Right ventricle myocardium superior (tissue), 1 donor: ENCODE measurements at places on chromosomes 1 and 21.

GRCh38 chr1:9892563-9893528 is 17.2 kb downstream of the CTNNBIP1 start:
- DNase-seq, result peak; percentile 42

DNA sequence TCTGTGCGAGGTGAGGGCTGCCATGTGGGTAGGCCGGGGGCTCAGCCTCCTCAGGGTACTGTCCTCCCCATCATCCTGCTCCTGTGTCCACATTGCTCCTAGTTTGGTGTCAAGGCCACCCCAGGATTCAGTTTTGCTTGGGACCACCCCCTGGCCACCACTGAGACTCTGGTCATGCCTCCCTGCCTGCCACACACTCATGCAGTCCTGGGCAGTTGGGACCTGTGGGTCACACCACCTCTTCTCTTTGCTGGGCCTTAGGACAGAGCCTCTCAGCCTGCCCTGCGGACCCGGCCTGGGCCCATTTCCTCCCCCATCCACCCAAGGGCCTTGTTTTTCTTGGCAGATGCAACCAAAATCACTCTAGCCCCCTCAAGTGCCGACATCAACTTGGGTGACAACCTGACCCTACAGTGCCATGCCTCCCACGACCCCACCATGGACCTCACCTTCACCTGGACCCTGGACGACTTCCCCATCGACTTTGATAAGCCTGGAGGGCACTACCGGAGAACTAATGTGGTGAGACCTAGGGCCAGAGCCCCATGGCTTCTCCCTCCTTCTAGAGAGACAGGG is 19.4 kb downstream of the TMEM81 start:
- no peak for DNase-seq

DNA sequence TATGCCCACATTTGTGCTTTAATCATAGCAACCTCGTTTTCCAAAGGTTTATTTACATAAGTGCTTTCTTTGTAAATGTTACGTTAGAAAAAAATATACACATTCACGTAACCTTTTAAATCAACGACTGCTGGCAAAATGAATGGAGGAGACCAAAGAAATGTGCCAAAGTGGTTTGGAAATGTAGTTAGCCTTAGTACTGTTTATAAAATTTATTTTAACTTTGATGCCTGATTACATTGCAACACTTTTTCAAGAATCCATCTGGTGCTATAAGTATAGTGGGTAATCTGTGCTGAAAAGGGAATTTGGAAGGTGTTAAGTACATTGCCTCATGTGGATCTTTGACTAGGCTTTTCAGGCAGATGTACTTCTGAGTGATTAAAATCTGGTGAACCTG is 108.9 kb downstream of the IFI44 start:
- DNase-seq, result no peak

- no peak for DNase-seq
Measured at GRCh38 chr1:48093147-48093546, 96.0 kb upstream of the TRABD2B start.

DNA sequence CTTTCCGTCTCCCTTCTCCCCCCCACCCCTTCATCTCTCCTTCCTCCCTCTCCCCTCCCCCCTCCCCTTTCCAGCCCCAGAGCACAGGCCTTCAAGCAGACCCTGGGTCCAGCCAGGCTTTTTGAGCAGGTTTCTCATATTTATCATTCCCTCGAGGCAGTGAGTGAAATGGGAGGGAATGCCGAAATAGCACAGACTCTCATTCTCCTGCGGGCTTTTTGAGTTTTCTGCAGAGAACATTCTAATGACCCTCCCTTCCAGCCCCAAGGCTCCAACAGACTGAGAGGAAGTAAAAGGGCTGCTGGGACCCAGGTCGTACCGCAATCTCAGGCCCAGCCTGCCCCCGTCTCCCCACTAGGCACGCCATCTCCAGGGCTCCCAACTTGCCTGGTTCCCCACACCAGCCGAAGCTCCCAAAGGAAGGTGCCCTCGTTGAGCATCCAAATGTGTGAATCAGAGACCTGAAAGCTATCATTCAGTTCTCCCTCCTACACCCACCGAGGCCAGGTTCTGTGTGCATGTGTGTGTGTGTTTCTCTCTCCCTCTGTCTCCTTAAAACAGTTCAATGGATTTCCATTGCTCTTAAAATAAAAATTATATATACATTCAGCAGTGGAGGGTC is 22.3 kb downstream of the ACTA1 start:
- no peak for DNase-seq

DNA sequence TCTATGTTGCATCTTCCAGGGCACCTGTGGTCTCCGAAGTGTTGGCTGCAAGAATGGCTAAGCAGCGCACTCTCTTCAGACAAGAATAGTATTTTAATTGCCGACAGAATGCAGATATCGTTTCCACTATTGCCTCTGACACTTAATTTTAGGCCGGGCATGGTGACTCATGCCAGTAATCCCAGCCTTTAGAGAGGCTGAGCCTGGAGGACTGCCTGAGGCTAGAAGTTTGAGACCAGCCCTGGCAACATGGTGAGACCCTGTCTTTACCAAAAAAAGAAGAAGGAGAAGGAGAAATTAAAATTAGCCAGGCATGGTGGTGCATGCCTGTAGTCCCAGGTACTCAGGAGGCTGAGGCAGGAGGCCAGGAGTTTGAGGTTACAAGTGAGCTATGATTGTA is 306.9 kb downstream of the KIF26B start:
- DNase-seq, result no peak

- no peak for DNase-seq
Measured at GRCh38 chr1:68174738-68175113, 57.6 kb downstream of the WLS start.

- DNase-seq, result peak; percentile 83
Measured at GRCh38 chr1:41484402-41485241, at the start of gene EDN2. Gene EDN2, minus strand, starts transcription at chr1:41484683. Its CDS starts 82 bp downstream, at chr1:41484601.

DNA sequence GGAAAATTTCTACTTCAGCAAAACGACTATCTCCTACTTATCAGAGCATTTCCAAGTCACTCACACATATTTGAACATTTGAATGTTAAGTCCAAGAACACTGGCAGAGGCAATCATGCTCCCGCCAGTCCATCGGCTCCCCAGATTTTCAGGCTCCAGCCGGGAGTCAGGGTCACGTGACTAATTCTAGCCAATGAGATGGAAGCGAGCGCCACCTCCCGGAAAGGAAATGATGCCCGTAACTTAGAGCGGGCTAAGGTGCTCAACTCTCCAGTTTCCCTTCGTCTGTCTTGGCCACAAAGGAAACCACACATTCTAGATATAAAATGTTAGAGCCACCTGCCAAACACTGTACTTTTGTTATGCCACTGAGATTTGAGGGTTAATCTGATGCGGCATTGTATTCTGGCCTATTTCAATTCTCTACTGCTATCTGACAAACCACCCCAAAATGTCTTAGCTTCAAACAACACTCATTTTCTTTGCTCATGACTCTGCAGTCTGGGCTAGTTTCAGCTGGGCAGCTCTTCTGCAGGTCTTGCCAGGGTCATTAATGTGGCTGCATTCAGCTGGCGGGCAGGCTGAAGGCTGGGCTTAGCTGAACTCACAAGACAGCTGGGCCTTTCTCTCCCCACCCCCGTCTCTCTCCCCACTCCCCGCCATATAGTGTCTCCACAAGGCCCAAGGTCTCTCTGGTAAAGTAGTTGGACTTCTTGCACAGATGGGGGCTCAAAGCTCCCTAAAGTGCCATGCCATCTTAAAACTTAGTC is 16.5 kb upstream of the LHX4 start:
- no peak for DNase-seq

DNA sequence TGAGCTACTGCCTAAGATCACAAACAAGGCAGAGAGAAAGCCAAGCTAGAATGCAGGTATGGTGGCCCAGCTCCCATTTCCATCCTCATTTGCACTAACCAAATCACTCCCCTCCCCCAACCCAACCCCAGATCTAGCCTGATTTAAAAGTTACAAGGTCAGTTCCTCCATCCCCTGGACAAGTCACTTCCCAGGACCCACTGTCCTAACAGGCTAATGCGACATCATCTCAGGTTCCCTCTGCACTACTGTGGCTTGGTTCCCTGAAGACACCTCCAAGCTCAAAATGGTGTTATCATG is 2.4 kb downstream of the F11R start:
- DNase-seq, result no peak
